HT-29 (cell line): ENCODE measurements at places on chromosomes 3 and 15. TPM values are rescaled to one million over a fixed set of nuclear protein-coding genes. Genes with fewer than 3 reads are reported as not detected.
A peak's percentile ranks its signal among the peaks of the same experiment; 100 is the strongest.

GRCh38 chr3:150429767-150430671 lies 21.9 kb downstream of the TSC22D2 start:
- no peak for DNase-seq

Gene PLEKHO2
- 6.4 and 8.1 TPM in 2 replicates for total RNA-seq

DNA sequence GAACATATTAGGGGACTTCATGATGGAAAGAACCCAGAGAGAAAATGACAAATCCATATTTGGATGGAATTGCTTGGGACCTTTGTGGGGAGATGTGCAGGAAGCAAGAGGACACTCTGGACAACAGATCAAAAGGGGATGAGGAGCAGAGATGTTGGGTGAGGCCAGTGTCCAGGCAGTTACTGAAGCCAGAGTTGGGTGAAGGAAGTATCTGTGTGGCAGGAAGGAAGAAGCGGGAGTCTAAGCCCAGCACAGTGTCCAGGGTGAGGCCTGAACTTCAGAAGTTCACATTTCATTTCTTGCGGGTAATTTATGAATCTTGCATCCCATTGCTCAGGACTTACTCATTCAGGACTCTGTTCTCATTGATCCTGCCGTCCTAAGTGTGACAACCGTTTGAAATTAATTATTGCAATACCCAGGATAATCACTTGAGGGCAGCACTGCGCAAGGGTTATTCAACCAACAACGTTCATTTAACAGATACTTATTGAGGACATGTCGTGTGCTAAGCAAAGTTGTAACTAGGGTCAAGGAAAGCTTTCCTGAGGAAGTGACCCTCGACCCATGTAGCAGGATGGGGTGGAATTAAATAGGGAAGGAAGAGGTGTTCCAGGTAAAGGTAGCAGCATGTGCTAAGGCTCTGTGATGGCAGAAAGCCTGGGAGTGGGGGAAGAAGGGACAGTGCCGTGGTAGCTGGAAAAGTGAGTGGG lies 61.3 kb upstream of the CMTM8 start:
- DNase-seq = peak; percentile 92

GRCh38 chr15:67103869-67104268 lies 38.5 kb downstream of the SMAD3 start:
- DNase-seq = no peak

DNA sequence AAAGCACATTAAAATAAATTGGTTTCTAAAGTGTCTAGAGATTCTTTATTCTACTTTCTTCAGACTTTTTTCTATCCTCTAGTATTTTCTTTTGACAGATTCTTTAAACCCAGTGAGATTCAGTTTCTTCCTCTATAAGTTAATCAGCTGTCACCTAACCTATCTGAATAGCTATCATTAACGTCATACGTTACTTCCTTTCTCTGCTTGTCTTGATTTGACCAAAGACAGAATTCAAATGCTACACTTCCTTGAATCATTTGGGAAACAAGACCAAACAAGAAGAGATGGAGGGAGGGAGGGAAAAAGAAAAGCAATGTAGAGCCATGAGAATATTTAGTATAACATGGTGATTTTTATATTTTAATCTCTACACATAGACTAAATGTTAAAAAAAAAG lies 235.2 kb downstream of the NAALADL2 start:
- DNase-seq = no peak

Gene TIGIT
- total RNA-seq = not detected in 2 replicates

Gene GOLGA8Q
- total RNA-seq = not detected in 2 replicates

- no peak for DNase-seq
These were observed 91.2 kb downstream of the SLC25A26 start for GRCh38 chr3:66312039-66312438.

GRCh38 chr3:131053043-131053859 lies 26.6 kb downstream of the NEK11 start:
- DNase-seq = peak; percentile 13

GRCh38 chr3:152084441-152085158 lies 184.1 kb upstream of the MBNL1 start:
- DNase-seq = no peak

GRCh38 chr3:152183473-152183872 lies 85.3 kb upstream of the MBNL1 start:
- peak; percentile 58 for DNase-seq

- no peak for DNase-seq
These were observed 21.9 kb downstream of the FSTL1 start for GRCh38 chr3:120428924-120429323.

Gene LSMEM2
- total RNA-seq = not detected in 2 replicates

- DNase-seq = no peak
These were observed 985.7 kb downstream of the NSUN3 start for GRCh38 chr3:95048564-95048963.

GRCh38 chr15:79027532-79028410 lies 62.8 kb downstream of the RASGRF1 start:
- no peak for DNase-seq

- no peak for DNase-seq
These were observed 502.5 kb upstream of the NECTIN3 start for GRCh38 chr3:110569073-110569472.

- no peak for DNase-seq
These were observed 234.4 kb upstream of the LRTM1 start for GRCh38 chr3:55162031-55162795.

- DNase-seq = no peak
These were observed 103.1 kb upstream of the ATP11B start for GRCh38 chr3:182690172-182690571.

- no peak for DNase-seq
These were observed 52.4 kb downstream of the PSMD6 start for GRCh38 chr3:63970631-63971475.

- no peak for DNase-seq
These were observed 350.2 kb upstream of the POU1F1 start for GRCh38 chr3:87626546-87626945.

- no peak for DNase-seq
These were observed 544.1 kb upstream of the MDFIC2 start for GRCh38 chr3:70856414-70857162.

Gene NANOGP8
- total RNA-seq = not detected in 2 replicates

- DNase-seq = no peak
These were observed 4.8 kb upstream of the CSK start for GRCh38 chr15:74776821-74777768.

Gene TMEM207
- total RNA-seq = not detected in 2 replicates

Gene CTSH
- 492 and 536 TPM in 2 replicates for total RNA-seq

GRCh38 chr3:96844204-96844514 lies 29.8 kb downstream of the EPHA6 start:
- no peak for DNase-seq

Gene EIF4E3
- total RNA-seq = 0.21 and 0.28 TPM in 2 replicates

GRCh38 chr3:159783780-159784742 lies 204.6 kb upstream of the IL12A start:
- no peak for DNase-seq

GRCh38 chr3:114451561-114452018 lies 157.8 kb downstream of the TIGIT start:
- no peak for DNase-seq

DNA sequence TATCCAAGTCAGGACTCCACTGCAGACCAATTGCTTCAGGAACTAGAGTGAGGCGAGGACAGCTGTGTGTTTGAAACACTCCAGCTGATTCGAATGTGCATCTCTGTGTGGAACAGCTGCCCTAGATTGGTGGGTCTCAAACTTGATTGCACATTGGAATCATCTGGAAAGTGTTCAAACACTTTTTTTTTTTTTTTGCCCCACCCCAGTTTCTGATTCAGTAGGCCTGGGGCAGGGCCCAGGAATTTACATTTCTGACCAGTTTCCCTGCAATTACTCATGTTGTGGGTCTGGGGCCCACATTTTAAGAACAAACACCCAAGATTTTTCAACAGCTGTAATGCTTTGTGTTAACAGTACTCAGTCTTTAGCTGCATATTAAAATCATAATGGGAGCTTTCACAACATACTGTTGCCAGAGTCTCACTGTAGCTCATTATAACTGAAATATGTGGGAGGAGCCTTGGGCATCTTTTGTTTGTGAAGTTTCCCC lies 156.6 kb downstream of the NR1D2 start:
- DNase-seq = peak; percentile 36

DNA sequence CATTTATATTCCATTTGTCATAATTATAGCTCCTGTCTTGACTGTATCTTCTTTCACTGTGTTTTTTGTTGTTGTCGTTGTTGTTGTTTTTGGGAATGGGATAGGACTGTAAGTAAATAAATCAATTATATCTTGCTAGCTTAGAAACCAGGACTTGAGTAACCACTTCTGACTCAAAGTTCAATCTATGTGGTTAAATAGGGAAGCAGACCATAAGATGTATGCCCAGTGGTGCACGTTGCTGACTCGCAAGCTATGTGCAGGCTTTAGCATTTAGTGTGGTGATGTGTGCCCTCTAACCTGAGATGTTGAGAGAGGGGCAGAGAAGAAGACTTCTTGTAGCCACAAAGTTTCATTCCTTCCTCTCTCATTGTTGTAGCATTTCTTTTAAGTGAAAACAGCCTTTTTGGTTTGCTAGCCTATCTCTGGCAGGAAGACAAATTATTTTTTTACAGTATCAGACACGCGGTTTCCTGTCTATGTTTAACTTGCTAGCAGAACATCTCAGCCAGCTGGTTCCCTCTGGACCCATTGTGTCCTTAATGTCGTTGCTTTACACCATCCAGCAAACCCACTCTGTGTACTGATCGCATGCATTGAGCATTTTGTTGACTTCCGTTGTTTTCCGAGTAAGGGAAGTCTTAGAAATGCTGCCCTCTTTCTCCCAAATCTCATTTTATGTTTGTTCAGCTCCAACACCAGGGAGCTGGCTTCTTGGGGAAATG lies 52.1 kb downstream of the TGFBR2 start:
- DNase-seq = peak; percentile 31

GRCh38 chr3:28547677-28548076 lies 199.1 kb upstream of the AZI2 start:
- no peak for DNase-seq

DNA sequence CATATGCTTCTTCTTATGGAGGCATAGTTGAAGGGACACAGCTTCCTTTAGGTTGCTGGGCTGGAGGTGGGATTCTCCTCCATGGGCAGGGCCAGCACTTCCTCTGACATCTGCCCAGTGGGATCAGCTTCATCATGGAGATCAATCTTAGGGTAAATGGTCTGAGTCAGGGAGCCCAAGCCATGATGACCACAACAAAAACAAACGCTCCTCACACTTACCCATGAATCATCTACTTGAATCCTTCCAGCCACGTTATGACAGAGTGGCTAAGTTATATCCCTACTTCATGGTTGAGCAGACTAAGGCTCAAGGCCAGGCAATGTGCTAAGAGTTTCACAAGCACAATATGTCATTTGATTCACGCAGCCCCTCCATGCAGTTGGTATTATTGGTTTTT lies 87.2 kb upstream of the NMNAT3 start:
- DNase-seq = no peak

Gene PATL2
- total RNA-seq = 0.20 TPM in 1 of 2 replicates, not detected in the other

- no peak for DNase-seq
These were observed 40.2 kb downstream of the SLMAP start for GRCh38 chr3:57796261-57796660.

GRCh38 chr3:110881069-110881468 lies 190.5 kb upstream of the NECTIN3 start:
- peak; percentile 73 for DNase-seq

DNA sequence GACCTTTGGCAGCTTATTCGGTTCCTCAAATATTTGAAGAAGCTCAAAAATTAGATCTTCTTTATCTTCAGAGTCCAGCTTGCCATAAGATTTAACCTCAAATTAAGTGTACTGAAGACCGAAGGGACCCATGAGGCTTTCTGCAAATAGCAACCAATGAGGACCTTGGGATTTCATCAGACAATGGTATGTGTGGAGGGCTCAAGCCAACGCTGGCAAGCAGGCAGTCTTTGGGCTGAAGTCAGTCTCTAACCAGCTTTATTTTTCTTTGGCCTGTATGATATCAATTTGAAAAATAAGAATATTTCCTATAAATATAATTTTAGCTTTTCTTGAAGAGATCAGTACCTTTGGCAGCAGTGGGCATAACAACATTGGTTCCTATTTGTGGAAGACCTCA lies 692.7 kb downstream of the MCTP2 start:
- no peak for DNase-seq

GRCh38 chr3:58084788-58085543 lies 76.7 kb downstream of the FLNB start:
- no peak for DNase-seq

- no peak for DNase-seq
These were observed 613 bp downstream of the SEC13 start for GRCh38 chr3:10320320-10320677.

DNA sequence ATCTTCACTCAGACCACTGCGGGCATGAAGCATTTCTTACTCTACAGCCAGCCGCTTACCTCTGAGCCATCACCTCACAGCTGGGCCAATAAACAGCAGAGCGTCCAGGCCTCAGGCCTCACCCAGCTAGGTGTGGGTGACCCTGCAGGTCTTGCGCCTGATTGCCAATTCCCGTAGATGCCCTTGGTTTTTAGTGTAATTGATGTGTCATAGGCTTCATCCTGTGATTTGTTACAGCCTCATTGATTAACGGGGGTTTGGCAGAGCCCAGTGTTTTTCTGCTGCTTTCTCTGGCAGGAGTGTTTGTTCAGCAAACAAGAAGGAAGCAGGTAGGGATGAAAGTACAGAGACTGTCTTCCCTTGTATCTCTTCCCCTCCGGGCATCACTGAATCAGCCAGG lies 49.6 kb upstream of the BNIP2 start:
- DNase-seq = no peak

Gene MEIS2
- total RNA-seq = 50.1 and 59.3 TPM in 2 replicates

- no peak for DNase-seq
These were observed 147.3 kb upstream of the CGNL1 start for GRCh38 chr15:57229051-57229450.

DNA sequence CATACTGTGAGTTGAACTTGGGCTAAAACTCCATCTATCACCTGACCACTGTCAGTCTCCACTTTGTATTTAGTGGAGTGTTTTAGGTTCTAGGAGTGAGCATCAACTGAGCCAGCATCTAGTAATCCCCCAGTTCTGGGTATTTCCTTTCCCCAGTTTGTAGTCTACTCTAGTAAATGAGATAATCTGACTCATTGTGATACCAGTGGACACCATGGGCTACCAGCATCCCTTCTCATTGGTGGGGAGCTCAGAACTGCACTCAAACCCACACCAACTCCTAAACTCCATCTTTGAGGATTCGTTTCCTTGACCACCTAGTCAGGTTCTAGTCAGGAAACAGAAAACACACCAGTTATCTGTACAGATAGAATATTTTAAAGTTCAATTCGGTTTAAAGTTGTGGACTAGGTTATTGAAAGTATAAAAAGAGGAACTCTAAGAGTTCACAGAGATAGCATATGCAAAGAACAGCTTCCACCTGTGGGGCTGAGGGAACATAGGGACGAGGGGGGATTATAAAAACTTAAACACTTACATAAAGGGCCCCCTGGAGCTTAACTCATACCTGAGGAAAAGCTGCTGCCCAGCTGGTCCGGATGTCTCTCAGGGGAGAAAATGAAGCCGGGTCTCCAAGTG lies 36.0 kb downstream of the LEO1 start:
- DNase-seq = no peak

Gene KLHL24
- total RNA-seq = 10.6 and 18.7 TPM in 2 replicates

GRCh38 chr3:13529196-13530112 lies 19.5 kb upstream of the FBLN2 start:
- DNase-seq = no peak

- no peak for DNase-seq
These were observed 140.9 kb downstream of the PLCL2 start for GRCh38 chr3:17025594-17026139.

GRCh38 chr15:48029642-48030041 lies 91.1 kb upstream of the SLC24A5 start:
- no peak for DNase-seq

Gene NGRN
- total RNA-seq = 129 and 136 TPM in 2 replicates

Gene FBXO40
- total RNA-seq = not detected in 2 replicates

- no peak for DNase-seq
These were observed 64.7 kb upstream of the NTRK3 start for GRCh38 chr15:88321271-88321670.

GRCh38 chr3:151544164-151544548 lies 83.3 kb upstream of the IGSF10 start:
- no peak for DNase-seq

Gene CTXND1
- total RNA-seq = not detected in 2 replicates
